ENCODE measurements at places on chromosomes 1 and 21.

DNA sequence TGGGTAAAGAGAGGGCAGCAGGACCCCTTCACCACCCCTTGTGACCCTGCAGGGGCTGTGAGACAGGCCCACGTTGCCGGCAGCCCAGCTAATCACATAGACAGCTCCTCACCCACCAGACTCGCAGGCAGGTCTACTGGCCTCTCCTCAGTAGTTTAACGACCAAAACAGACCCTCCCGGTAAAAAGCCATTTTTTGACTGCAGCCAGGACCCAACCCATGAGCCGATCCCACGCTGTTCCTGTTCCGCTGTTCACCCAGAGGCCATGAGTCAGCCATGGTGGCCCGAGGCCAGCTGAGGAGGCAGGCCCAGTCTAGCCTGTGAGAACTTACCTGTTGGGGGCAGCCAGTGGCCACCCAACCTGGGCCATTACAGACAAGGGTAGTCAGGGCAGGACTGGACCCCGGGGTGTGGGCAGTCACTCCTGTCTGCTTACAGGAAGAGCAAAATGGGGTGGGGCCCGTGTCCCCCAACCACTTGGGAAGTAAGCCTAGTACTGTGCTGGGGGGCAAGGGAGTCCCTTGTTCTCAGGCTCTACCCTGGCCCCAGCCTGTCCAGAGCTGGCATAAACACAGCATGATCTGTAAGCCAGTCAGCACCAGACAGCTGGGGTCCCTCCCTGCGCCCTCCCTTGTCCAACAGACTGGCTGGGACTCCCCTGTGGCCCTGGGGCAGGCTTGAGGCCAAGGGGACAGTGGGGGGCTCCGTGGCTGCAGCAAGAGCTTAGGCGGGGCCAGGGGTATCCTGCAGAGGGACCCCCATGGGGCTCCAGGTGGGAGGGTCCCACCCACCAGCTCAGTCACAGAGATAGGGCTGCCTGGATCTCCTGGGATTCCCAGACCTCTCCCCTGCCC lies 61.9 kb downstream of the WNT9A start:
- no peaks in the 10 kb centered on the region for H3K36me3 ChIP-seq
- H3K27ac ChIP-seq = no peak overlapping the region
- DNase-seq = no peak
- H3K27me3 ChIP-seq = peaks cover 2% of the 10 kb centered on the region
- H3K4me1 ChIP-seq = no peaks in the 10 kb centered on the region
- no peak overlapping the region for H3K4me3 ChIP-seq

DNA sequence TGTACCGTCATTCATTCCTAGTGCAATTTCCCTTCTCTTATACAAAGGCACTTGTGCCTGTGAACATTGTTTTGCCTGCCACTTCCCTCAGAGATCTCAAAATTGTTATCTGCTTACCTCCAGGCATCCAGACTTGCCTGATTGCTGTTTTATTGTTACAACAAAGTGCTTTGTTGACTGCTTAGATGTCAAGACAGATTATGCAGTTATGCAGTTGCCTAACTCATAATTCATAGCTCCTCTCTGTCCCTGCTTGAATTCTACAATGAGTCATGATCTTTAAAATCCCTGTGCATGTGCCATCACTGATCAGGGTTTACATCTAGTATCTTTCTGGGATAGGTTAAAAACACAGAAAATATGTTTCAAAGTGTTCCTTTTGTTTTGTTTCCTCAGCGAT lies 24.5 kb downstream of the CXADR start:
- peak; percentile 13 for DNase-seq
- H3K4me3 ChIP-seq = no peak overlapping the region
- no peaks in the 10 kb centered on the region for H3K36me3 ChIP-seq
- H3K27ac ChIP-seq = no peak overlapping the region
- peaks cover 6% of the 10 kb centered on the region for H3K4me1 ChIP-seq

GRCh38 chr1:207951652-207952051 lies 40.7 kb upstream of the CD34 start:
- peaks cover 75% of the 10 kb centered on the region for H3K27me3 ChIP-seq
- H3K4me1 ChIP-seq = no peaks in the 10 kb centered on the region
- H3K36me3 ChIP-seq = no peaks in the 10 kb centered on the region
- H3K27ac ChIP-seq = no peak overlapping the region
- DNase-seq = no peak

DNA sequence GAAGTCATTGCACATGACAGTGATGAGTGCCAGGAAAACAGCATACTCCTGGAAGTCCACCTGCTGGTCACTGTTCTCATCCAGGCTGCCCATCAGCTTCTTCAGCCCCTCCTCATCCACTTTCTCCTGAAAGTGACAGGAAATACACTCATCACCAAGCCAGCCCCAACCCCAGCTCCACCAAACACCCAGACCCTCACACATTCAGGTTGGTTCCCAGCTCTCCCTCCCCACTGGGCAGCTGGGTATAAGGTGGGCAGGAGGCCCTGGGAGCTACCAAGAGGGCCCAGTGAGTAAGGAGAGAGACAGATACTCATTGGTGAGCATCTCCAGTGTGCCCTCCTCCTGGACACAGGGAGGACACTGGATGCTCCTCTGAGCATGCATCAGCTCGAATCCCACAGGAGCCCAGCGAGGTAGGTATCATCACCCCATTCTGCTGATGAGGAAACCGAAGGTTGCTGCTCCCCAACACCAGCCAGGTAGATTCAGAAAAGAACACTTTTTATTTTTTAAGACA lies 4.1 kb downstream of the S100A2 start:
- H3K4me3 ChIP-seq = no peak overlapping the region
- DNase-seq = no peak
- no peaks in the 10 kb centered on the region for H3K36me3 ChIP-seq
- H3K27me3 ChIP-seq = no peaks in the 10 kb centered on the region

DNA sequence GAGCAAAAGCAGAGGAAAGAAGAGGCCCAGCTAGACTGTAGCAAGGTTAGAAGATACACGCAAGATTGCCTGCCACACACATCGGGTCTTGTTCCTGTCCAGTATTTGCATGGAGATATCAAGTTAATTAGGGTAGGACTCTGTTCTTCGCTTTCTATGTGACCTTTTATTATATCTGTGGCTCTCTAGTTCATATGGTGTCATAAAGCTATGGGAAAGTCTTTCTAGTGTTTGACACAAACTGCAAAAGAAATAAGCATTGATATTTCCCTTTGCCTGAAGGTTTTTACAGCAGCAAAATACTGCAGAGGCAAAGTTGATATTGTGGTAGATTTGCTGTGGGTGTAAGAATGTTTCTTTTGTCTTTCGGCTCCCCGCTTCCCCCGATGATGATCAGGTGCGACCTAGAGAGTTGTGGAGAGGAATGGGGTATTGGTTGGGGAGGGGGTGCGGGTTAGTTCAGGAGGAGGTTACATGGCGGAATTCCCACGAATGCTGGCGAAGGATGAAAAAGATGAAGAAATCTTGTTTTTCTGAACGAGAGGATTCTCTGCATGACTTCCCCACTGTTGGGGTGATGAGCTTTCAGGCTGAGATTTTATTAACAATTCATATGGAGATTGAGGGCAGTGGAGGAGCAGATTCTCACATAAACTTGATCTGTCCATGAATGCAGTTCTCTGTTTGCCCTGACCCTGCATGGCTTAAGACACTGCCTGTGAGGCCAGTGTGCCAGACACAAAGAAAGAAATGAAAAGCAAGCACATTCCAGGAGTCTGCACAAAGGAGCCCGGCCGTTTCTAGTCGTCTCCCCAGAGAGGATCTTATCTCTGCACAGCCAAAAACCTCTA lies 550.2 kb downstream of the USP25 start:
- H3K27me3 ChIP-seq = no peaks in the 10 kb centered on the region
- DNase-seq = no peak
- H3K36me3 ChIP-seq = no peaks in the 10 kb centered on the region

GRCh38 chr1:64866689-64867088 lies 99.7 kb downstream of the JAK1 start:
- no peak for DNase-seq
- H3K4me1 ChIP-seq = peaks cover 11% of the 10 kb centered on the region
- H3K27me3 ChIP-seq = no peaks in the 10 kb centered on the region
- peaks cover 96% of the 10 kb centered on the region for H3K36me3 ChIP-seq
- no peak overlapping the region for H3K4me3 ChIP-seq

Measured in A673 (cell line).